H9 (cell line): ENCODE measurements at places on chromosomes 5 and 9. TPM values are rescaled to one million over a fixed set of nuclear protein-coding genes. Genes with fewer than 3 reads are reported as not detected.

The CNTNAP3B gene
- total RNA-seq, result 4.6 and 4.7 TPM in 2 replicates

The PDE6A gene
- not detected in 2 replicates for total RNA-seq

DNA sequence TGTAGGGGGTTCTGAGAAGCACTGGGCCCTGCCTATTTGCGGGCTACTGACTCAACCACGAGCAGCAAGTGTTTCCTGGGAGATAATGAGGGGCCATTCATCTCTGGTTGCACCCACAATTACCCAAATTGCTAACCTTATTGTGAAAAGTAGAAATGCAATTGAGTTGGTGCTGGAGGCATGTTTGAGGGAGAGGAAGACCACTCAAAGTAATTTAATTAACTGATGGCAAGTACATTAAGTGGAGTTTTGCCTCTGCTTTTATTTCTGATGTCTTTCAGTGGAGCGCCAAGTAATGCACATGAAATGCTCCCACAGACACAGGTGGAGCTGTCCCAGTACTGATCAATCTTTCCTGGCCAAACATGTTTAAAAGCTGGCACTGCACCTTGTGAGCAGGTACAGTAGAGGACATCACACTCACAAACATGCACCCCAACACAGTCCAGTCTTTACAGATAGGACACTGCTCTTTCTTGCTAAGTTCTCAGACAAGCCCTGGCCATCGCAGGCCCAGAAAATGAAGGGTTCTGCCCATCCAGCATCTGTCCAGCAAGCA, 195.4 kb downstream of the HSPA4 start:
- no peak overlapping the region for H3K4me3 ChIP-seq
- no peaks in the 10 kb centered on the region for H3K4me1 ChIP-seq
- no peaks in the 10 kb centered on the region for H3K27me3 ChIP-seq
- DNase-seq, result no peak
- H3K36me3 ChIP-seq, result no peaks in the 10 kb centered on the region
- no peak overlapping the region for H3K27ac ChIP-seq

- H3K27ac ChIP-seq, result no peak overlapping the region
- H3K27me3 ChIP-seq, result no peaks in the 10 kb centered on the region; the same call in 1 of the 2 replicates
- H3K36me3 ChIP-seq, result peaks cover 28% of the 10 kb centered on the region
- no peak for DNase-seq
These were observed 82.6 kb downstream of the GLDC start for GRCh38 chr9:6562871-6563430.

DNA sequence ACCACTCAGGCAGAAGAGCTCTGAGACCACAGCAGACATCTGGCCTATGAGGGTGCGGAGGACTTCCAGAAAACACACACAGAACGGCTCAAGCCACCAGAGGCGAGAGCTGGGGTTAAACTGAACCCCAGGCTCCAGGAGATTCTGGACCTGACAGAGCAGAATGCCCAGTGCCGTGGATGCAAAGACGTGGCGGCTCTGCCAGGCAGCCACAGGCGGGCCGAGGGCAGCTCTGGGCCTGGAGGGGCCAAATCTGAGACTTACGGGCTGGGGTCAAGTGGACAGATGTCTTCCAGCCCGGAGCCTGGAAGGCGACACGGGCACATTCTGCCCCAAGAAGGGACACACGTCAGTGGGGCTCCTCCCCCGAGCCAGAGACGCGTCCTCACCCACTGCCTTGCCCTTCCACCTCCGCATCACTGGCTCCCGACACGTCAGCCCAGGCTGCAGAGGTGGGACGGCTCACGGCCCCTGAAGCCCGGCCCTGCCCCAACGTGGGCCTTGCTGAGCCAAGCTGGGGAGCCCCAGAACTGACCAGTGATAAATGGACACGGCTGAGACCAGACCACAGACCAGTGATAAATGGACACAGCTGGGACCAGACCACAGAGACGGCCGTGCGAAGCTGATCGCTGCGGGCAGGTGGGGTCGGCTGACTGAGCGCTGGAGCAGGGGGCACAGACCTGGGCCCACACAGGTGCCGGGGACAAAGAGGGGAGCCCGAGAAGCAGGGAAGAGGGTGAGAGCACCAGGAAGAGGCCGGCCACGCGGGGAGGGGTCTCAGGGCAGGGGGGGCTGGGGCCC, 40.9 kb upstream of the NSMF start:
- H3K4me3 ChIP-seq, result no peak overlapping the region; the same call in 2 of the 3 replicates
- H3K4me1 ChIP-seq, result no peaks in the 10 kb centered on the region
- no peak overlapping the region for H3K27ac ChIP-seq

DNA sequence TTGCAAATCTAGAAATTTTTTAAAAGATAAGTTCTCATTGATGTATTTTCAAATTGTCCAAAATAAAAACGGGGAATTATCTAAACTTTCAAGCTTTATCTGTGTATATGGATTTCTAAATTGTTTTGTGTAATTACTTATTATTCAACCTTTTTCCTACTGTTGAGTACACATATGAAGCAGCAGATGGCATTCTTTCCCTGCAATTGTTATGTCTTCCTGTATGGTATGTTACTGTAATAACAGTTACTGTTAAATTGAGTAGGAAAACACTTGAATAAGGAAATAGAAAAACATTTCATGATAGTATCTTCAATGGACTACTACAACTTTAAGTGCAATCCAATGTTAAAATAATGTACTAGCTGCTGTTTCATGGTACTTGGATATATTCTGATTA, 124.8 kb downstream of the RANBP17 start:
- H3K4me3 ChIP-seq, result no peak overlapping the region
- peaks cover 2% of the 10 kb centered on the region for H3K36me3 ChIP-seq
- no peaks in the 10 kb centered on the region for H3K4me1 ChIP-seq
- no peaks in the 10 kb centered on the region for H3K27me3 ChIP-seq
